ENCODE measurements at places on chromosomes 13 and 19.
A peak's percentile ranks its signal among the peaks of the same experiment; 100 is the strongest.

GRCh38 chr13:79674765-79675515 lies 194.0 kb downstream of the NDFIP2 start:
- DNase-seq, result no peak

DNA sequence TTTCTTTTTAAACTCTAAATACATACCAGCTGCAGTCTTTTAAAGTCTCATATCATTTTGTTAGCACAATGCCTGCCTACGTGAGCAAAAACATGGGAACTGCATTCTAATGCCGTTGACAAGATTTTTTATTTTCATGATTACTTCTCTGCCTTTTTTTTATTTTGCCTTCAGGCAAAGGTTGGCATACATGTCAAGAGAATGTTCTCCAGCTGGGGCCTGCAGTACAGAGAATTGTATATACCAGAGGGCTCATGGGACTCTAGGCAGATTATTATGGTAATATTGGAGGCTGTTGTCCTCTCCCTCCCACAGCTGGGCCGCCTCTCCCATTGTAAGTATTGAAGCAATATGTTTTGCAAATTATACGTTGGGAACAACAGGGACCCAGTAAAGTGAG lies 53.9 kb upstream of the OBI1 start:
- no peak for DNase-seq

DNA sequence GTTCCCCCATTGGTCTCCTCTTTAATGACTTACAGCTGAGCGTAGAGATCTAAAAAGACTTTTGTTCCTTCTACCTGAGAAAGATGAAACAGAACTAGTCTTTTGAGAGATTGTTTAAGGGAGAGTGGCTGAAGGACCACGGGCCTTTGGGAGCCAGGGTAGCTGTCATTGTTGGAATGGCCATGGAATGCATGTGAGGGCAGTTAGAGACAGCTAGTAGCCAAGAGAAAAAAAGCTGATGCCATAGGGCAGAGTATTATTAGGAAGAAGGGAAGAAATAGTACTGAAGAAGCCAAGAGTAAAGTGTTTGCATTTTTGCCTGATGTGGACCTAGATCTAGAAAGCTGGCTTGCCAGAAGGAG lies 5.6 kb downstream of the ZNF507 start:
- DNase-seq, result no peak

- DNase-seq, result no peak
Measured at GRCh38 chr13:29568731-29569130, 26.8 kb downstream of the SLC7A1 start.

DNA sequence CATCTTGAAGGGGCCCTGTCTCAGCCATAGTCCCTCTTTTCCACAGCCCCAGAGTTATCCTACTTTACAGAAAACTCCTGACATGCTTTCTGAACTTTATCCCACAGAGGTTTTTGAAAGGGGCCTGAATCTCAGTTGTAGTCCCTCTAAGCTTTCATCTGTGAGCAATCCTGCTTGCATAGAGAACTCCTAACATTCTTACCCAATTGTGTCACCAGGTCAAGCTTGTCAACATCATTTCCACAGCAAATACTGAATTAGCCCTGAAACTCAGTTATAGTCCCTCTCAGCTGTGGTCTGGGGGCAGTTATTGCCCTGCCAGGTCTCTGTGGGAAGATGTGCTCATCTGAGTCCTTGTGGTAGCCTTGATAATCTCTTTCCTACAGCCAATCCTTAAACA lies 2190.3 kb upstream of the PCDH20 start:
- no peak for DNase-seq

- DNase-seq, result no peak
Measured at GRCh38 chr19:2064788-2065524, 13.9 kb upstream of the MKNK2 start.

DNA sequence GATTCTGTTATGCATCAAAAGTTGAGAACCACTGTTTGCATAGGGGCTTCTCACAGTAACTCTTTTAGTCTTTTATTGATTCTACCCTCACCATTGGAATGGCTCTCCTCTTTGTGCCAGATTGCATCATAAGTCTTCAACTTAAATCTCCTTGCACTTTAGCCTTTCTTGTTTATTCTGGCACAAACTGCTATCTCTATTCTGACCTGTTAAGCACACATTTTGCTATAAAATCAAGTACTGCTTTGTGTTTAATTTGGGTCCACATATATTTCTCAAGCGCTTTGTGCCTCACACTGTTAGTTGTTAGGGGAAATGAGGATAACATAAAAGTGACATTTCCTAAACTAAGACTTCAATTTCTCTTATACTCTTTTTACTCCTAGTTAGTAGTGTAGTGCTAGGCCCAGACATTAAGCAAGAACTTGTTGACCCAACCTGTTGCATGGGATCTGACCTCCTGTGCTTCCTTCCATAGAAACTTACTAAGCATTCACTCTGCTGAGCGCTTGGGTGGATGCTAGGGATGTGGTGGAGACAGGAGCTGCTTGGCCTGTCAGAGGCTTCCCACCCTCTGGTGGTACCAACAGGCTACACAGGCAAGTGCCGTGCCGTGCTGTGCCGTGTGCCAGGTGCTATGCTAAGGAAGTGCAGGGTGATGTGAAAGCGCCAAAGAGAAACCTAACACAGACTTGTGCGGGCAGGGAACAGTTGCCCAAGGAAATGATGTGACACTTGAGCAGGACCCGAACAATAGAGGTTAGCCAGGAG lies 1.2 kb downstream of the UTP14C start:
- no peak for DNase-seq

- DNase-seq, result no peak
Measured at GRCh38 chr13:111322916-111323331, 2.5 kb downstream of the TEX29 start.

GRCh38 chr19:33208904-33209849 lies 15.0 kb downstream of the LRP3 start:
- no peak for DNase-seq

- DNase-seq, result no peak
Measured at GRCh38 chr13:111886217-111886945, 180.6 kb upstream of the SOX1 start.

GRCh38 chr13:83996415-83996814 lies 114.1 kb upstream of the SLITRK1 start:
- no peak for DNase-seq

DNA sequence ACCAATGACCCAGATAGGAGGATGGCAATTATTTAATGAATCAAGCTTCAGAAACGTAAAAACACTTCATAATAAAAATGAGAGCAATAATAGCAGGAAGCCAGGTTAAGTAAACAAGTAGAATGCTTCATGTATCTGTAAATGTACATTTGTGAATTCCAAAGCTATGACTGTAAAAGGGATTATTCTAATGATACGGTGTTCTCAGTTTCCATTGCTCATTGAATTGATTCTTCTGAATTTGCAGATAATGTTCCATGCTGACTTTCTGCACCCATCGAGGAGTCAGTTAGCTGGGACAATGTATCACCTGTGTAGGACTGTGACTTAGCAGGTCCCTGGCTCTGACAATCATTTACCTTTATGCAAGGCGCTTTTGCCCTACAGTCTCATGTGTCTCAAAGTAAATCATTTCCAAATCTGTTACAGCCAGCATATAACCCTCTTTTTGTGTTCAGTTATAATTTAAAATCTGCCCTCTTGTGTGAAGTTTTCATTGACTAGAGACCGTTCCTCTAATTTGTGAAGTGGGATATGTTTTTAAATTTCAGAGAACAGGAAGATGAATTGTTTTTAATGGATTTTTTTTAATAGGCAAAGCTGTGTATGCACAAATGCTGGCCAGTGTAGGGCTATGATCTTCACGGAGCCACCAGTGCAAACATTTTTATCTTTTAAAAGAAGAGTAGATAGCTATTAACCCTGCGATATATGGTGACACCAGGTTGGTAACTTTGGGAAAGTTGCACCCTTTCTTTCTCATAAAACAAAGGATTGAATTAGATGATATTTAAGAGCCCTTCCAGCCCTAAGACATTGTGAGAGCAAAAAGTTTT lies 267.1 kb downstream of the KLF5 start:
- no peak for DNase-seq

- DNase-seq, result no peak
Measured at GRCh38 chr19:33621065-33621785, 528 bp upstream of the CHST8 start.

DNA sequence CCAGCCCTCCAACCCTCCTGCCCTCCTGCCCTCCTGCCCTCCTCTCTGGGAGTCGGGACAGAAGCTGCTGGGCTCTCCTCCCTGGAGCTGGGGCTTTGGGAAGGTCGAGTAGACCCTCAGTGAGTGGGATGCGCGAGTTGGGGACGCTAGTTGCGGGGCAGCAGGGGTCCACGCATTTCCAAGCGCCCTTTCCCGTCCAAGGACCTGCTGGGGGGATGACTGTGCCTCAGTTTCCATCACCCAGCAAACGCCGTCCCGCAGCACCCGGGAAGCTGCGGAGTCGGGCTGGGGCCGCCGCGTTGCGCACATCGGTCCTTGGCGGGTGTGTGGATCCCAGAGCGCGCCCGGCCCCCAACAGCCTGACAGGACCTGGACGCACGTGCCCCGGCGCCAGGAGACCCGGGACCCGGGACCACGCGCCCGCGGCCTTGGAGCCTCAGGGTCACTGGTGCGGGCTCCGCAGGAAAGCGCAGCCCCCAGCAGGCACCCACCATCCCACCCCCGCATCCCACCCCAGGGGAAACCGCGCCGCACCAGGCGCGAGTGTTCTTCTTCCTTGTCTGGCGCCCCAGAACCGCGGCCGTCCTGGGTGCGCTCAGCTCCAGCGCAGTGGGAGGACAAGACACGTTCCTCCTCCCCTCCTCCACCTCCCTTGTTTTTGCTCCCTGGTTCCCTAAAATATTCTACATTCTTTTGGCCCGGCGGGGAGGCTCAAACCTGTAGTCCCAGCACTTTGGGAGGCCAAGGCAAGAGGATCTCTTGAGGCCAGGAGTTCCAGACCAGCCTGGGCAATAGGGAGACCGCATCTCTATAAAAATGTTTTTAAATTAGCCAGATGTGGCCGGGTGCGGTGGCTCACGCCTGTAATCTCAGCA lies 9.2 kb downstream of the ONECUT3 start:
- DNase-seq, result no peak

- no peak for DNase-seq
Measured at GRCh38 chr19:17706750-17707181, 12.5 kb upstream of the MAP1S start.

GRCh38 chr19:18428787-18429674 lies 8.9 kb downstream of the ISYNA1 start:
- DNase-seq, result peak; percentile 84

DNA sequence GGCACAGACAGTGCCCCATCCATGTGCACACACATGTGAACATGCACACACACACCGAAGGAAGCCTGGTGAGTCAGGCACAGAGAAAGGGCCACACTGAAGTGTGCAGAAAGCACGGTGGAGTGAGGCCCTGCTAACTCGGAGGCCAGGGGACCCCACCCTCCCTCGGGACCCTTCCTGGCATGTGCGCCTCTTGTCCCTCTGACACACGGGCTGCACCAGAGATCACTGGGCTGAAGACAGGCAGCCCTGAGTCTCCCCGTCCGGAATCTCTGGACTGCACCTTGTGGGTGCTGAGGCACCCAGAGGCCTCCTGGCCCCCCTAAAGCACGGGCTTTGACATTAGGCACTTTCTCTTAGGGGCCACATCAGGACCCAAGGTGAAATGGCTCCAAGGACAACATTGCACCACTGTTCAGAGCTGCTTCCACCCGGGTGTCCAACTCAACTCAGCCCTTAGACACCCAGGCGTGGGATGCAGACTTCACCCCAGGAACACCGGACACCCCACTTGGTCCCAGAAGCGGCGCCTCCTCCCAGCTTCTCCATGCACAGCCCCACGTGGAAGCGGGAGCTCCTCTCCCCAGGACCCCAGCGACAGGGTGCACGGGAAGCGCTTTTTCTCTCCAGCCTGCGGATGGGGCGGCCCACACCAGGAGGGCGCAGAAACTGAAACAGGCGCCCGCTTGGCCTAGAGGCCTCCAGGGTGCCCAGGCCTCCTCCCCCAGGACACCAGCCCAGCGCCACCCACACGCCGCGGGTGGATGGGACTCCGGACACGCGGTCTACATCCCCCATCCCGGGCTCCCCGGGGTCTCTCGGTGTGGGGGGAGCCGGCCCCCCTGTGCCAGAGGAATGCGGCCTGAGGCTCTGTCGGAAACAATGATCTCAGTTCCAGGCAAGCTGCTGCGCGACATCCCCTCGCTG lies 90.2 kb downstream of the SPACA7 start:
- no peak for DNase-seq

- DNase-seq, result no peak
Measured at GRCh38 chr13:110338441-110339101, 31.5 kb downstream of the COL4A2 start.

- no peak for DNase-seq
Measured at GRCh38 chr19:42280815-42281145, 11.7 kb downstream of the CIC start.

DNA sequence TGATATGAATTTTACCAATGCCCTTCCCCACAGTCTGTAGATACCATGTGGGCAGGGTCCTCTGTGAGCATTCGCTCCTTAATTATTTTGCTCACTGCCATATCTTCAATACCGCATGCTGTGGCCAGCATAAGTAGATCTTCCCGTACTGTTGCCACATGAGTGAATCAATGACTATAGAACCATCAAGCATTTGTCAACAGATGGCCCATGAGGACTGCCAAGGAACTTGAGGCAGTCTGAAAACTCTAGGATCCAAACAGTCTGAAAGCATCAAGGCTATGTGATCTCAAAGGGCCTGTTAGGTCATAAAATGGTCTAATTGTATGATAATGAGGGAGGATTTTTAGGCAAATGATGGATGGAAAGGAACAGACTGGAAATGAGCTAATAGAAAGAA lies 27.4 kb upstream of the GPR12 start:
- DNase-seq, result no peak

- DNase-seq, result peak; percentile 36
Measured at GRCh38 chr19:16594131-16594586, 21.9 kb upstream of the SLC35E1 start.

DNA sequence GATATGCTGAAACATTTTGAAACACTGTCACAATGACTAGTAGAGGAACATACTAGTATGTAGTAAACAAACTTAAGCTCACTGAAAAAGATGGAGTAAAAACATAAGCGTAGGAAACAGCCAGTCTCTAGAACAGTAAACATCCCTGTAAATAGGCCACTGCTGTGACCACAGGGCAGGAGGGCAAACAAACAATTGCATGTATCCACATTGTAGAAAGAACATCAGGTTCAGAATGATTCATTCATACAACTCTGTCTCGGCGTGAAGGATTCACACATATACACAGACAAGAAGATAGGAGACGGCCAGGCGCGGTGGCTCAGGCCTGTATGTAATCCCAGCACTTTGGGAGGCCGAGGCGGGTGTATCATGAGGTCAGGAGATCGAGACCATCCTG lies 390.1 kb downstream of the IRS2 start:
- no peak for DNase-seq

DNA sequence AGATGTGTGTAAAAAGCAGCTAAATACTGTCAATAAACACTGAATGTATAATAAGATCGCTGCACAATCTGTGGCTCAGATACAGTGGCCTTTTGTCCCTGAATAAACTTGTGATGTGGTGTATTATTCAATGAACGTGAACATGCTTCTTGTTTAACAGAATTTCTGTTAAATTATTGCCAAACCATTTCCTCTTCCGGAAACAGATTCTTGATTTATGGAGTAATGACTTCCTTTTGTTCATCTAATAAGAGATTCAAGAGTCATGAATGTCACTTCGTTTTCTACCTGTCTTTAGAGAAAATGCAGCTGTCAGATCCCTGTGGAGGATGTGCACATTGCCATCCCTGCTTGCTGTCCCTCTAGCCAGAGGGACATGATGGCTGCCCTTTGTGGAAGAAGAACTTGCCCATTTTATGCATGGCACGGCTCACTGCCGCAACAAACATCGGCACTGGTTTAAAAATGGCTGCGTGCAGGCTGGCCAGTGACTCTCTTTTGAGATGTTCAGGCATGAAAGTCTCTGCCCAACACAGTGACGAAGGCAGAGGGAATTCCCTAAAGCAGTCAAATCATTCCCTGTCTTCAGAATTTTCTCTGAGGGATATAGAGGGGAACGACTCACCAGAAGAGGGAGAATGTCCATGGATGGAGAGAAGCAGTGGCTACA lies 3.1 kb upstream of the TNFSF13B start:
- no peak for DNase-seq

Measured in T-cell (primary cell).